Hematopoietic multipotent progenitor cell treated with erythropoietin and hydrocortisone succinate and interleukin-3 and kit ligand, for 6 days (in vitro differentiated cells): ENCODE measurements at places on chromosomes 1 and 21.
A peak's percentile ranks its signal among the peaks of the same experiment; 100 is the strongest.

GRCh38 chr1:167455786-167456446, 62.4 kb downstream of the CD247 start:
- peak; percentile 33 for DNase-seq

GRCh38 chr1:150560011-150560438, 10.8 kb downstream of the ADAMTSL4 start:
- DNase-seq: peak; percentile 89

DNA sequence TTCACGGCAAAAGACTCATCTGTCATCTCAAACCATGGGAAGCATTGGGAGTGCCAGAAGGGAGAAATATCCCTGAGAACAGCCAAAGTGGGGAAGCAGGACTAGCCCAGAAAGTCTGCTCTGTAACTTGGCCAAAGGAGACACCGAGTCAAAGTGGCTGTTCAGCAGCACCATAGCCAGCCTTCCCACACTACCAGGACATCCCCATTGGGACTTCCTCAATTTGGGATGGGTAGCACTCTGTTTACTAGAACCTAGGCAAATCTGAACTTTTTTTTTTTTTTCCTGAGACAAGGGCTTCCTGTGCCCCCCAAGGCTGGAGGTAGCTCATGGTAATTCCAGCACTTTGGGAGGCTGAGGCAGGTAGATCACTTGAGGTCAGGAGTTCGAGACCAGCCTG, 93.0 kb downstream of the ENAH start:
- DNase-seq: no peak

- no peak for DNase-seq
Observed at GRCh38 chr1:29004798-29005197, 90.4 kb downstream of the EPB41 start.

- peak; percentile 11 for DNase-seq
Observed at GRCh38 chr1:223486366-223486765, 93.2 kb downstream of the CCDC185 start.

DNA sequence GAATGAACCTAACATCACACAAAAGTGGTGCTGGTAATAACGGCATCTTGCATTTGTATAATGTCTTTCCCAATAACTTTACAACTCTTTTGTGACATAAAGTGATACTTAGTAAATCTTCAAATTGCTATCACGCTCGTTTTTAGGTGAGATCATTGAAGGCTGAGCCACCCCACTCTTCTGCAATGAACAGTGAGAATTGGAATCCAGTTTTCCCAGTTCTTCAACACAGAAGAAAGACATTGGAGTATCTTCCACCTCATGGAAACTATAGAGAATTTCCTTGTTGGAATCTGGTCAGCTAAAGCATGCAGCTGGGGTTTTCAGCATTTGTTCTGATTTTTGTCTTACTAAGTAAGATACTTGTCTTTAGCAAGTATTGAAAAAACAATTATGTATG, 59.9 kb upstream of the NRIP1 start:
- DNase-seq: no peak

GRCh38 chr1:175963740-175964139, 220.3 kb upstream of the TNR start:
- no peak for DNase-seq

DNA sequence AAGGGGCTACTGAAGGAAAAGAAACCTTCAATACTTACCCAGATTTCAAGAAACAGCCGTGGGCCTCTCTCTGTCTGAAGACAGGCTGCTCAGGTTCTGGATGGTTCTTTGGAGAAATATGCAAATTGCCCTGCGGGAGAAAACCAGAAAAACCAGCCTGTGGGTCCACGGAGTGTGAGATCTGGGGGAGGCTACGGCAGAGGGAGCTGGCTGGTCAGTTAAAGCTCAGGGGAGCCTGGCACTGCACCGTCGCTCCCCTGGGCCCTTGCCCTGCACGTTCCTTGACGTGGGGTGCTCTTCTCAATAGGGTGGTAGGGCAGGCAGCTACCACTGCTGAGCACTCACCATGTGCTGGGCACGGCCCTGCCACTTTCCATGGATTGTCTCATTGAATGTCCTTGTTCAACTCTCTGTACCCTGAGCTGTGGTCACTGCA, 12.7 kb downstream of the TMCO4 start:
- DNase-seq: no peak

DNA sequence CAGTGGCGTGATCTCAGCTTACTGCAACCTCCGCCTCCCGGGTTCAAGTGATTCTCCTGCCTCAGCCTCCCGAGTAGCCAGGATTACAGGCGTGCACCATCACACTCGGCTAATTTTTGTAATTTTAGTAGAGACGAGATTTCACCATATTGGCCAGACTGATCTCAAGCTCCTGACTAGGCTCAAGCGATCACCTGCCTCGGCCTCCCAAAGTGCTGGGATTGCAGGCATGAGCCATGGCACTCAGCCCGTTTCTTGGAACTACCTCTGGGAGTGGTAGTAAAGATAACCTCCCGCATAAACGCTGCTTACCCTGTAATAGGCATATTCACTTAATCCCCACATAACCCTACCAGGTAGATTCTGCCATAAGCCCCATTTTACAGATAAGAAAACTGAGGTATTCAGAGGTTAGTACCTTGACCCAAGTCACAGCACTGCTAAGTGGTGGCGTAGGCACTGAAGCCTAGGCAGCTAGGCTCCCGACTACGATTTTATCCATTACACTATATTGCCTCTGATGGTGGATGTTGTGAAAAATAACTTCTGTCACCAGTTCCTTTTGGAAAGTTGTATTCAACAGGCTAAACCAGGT, 143.8 kb downstream of the SDCCAG8 start:
- no peak for DNase-seq

DNA sequence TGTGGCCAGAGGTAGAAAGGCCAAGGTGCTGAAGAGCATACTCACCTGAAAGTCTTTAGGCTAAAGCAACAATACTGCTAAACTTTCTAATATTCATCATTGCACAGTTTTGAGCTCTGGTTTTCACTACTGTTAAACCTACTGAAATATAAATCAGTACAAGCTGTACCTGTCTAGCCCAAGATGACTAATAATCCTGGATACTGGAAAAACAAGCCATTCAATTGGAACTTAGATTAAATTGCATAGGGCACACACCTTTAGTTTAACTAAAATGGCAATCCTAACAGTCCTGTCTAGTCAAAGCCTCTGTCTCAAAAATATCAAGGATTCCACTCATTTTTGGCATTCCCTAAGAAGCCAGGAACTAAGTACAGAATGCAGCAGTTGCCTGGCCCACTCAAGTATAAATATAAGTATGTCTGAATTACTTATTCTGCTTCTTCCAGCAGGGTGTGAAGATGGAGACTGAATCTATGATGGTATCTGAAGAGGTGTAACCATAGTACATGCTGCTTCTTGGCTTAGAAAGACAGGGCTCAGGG, 3.1 kb downstream of the CHML start:
- no peak for DNase-seq

DNA sequence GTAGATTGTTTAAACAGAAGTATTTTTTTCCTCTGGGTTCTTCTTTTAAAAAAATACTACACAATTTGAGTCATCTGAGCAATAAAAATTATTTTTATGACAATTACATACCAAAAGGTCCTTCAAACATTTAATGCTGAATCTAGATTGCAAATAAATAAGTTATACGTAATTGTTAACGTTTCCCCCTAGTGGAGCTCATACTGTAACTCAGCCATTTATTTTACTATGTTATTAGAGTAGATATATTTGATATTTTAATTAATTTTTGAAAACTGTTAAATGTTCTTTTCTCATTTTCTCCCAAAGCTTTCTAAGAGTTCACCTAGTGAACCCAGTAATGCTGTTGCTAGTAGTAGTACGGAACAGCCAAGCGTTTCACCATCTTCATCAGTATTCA, 33.5 kb downstream of the ZMYM1 start:
- DNase-seq: peak; percentile 42

DNA sequence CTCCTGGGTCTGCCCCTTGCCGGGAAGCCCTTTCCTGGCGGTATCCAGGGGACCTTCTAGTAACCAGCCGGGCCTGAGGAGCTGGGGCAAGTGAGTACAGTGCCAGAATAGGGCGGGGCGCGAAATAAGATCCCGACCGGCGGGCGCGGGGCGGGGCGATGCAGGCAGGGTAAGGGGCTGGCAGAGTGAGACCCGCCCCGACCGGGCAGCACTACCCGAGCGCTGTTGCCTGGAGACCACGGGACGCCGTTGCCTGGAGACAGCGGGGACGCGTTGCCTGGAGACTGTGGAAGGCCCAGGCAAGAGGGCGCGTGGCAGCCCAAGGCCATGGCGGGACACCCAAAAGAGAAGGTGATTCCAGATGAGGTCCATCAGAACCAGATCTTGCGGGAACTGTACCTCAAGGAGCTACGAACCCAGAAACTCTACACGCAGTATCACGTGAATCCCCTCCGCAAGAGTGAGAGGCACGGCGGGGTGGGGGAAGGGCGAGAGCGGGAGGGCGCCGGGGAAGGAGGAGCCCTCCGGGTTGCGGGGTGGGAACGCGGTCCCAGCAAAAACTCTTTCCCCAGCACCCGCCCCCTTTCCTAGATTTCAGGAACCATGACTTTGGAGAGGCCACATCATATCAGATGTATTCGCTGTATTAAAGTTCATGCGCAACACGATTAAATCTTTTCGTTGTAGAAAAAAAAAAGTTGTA, 24.3 kb downstream of the EBNA1BP2 start:
- peak; percentile 67 for DNase-seq

GRCh38 chr1:186125035-186125434, 250.0 kb downstream of the TPR start:
- no peak for DNase-seq

- DNase-seq: no peak
Observed at GRCh38 chr1:4175566-4176405, 275.7 kb upstream of the C1orf174 start.

- DNase-seq: peak; percentile 64
Observed at GRCh38 chr1:241485554-241485992, 34.0 kb downstream of the FH start.

GRCh38 chr1:199979071-199979470, 48.4 kb upstream of the NR5A2 start:
- no peak for DNase-seq

GRCh38 chr1:34681480-34682451, 73.1 kb upstream of the GJB5 start:
- peak; percentile 56 for DNase-seq

DNA sequence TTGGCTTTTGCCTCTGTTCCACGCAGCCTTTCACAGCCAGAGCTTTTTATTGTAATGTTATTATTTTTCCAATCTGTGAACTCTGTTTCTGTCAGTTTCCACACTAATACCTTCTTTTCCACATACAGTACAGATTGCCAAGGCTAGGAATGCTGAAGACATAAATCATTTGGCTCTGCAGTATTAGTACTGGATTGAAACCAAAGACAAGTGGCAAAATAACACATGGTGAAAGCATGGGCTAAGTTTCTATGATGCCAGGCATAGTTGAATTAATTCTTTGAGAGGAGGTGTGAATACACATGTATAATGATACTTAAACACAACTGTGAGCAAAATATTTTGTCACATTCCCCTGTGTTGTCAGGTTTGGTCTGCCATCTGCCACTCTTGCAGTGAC, 73.5 kb downstream of the TMEM200B start:
- DNase-seq: no peak

- DNase-seq: no peak
Observed at GRCh38 chr1:231544943-231545592, 16.6 kb downstream of the TSNAX start.

- DNase-seq: no peak
Observed at GRCh38 chr1:109314795-109315194, 8.0 kb upstream of the MYBPHL start.

GRCh38 chr1:119462964-119463363, 44.0 kb upstream of the HSD3B1 start:
- no peak for DNase-seq

- DNase-seq: no peak
Observed at GRCh38 chr1:96488777-96489176, 232.8 kb upstream of the PTBP2 start.
